Activated CD4-positive, alpha-beta T cell treated with anti-CD3 and anti-CD28 coated beads, Interleukin-2, amount 50 U/mL, for 48 hours (primary cell): ENCODE measurements at places on chromosomes 16 and 17.

DNA sequence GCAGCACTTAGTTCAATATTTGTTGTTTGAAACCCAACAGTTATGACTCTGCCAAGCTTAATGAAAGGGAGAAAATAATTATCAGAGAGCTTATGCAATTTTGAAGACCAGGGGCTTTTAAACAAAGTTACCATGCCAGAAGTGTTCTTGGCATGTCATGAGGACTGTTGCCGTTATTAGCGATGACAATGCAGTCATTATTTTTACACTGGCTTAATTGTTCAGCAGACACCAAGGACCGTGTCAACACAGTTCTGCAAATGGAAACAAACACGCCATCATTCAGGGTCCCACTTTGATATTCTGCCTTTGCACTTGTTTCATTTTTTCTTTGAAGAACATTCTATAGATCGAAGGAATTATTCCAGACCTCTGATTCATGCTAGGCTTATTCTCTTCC lies 518.5 kb downstream of the CDH13 start:
- DNase-seq, result no peak

- peak; percentile 78 for DNase-seq
Measured at GRCh38 chr16:29994600-29995323, 655 bp downstream of the HIRIP3 start.

GRCh38 chr16:68370581-68371275 lies 59.9 kb downstream of the PRMT7 start:
- DNase-seq, result no peak

GRCh38 chr16:13956635-13957196 lies 36.8 kb downstream of the ERCC4 start:
- DNase-seq, result peak; percentile 5
